ENCODE measurements at places on chromosomes 2 and 18.

DNA sequence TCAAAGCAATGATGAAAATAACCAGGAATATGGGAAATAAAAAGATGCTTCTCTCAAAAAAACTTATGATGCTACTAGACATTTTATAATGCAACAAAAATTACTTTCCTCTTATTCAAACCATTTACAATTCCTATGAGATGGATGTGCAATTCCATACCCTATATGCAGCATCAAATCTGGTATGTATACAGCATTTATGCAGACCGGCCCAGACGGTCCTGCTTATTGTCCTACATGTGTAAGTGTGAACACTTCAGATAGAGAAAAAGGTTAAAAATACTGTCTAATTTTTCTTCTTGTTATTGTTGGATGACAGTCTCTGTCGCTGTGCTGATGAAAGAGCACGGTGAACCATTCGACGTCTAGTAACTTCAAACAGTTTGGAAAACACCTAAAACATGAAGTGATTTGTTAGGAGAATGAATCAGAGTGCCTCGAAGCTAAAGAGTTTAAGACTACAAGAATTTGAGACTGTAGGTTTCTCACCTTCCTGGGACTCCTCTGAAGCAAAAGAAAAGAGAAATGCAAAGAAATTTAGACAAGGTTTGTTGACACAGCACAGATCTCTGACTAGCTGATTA, 80.8 kb downstream of the ATL2 start:
- H3K27me3 ChIP-seq = no peaks in the 10 kb centered on the region
- H3K4me3 ChIP-seq = no peak overlapping the region
- no peak overlapping the region for H3K27ac ChIP-seq
- peaks cover 73% of the 10 kb centered on the region for H3K36me3 ChIP-seq
- no peak for DNase-seq

GRCh38 chr2:53438692-53439091, 328.9 kb upstream of the CHAC2 start:
- no peak overlapping the region for H3K4me3 ChIP-seq
- H3K27me3 ChIP-seq = no peaks in the 10 kb centered on the region
- H3K36me3 ChIP-seq = no peaks in the 10 kb centered on the region
- no peaks in the 10 kb centered on the region for H3K4me1 ChIP-seq

DNA sequence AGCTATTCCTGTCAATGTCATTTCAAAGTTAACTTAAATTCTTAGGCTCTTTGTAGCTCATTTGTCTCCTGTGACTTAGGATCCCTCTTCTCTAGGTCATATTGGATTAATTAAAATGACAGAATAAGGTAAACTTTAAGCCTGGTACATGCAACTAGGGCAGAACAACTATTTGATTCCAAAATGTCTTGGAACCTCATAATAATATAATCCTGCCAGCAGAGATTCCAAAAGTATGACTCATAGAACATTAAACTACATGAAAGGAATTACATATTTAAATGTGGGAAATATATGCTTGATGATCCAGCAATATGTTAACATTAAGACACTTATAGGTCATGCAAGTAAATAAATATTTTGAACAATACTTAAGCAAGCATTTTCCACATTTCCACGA, 63.3 kb downstream of the COL3A1 start:
- no peaks in the 10 kb centered on the region for H3K27me3 ChIP-seq
- no peaks in the 10 kb centered on the region for H3K4me1 ChIP-seq
- no peak overlapping the region for H3K27ac ChIP-seq

GRCh38 chr2:41828052-41828643, 219.7 kb upstream of the PKDCC start:
- no peaks in the 10 kb centered on the region for H3K27me3 ChIP-seq
- no peak overlapping the region for H3K4me3 ChIP-seq
- no peaks in the 10 kb centered on the region for H3K4me1 ChIP-seq
- H3K27ac ChIP-seq = no peak overlapping the region

- H3K4me1 ChIP-seq = peaks cover 56% of the 10 kb centered on the region
- no peak overlapping the region for H3K4me3 ChIP-seq
- H3K36me3 ChIP-seq = no peaks in the 10 kb centered on the region
Measured at GRCh38 chr2:68057658-68058396, 5.0 kb downstream of the C1D start.

DNA sequence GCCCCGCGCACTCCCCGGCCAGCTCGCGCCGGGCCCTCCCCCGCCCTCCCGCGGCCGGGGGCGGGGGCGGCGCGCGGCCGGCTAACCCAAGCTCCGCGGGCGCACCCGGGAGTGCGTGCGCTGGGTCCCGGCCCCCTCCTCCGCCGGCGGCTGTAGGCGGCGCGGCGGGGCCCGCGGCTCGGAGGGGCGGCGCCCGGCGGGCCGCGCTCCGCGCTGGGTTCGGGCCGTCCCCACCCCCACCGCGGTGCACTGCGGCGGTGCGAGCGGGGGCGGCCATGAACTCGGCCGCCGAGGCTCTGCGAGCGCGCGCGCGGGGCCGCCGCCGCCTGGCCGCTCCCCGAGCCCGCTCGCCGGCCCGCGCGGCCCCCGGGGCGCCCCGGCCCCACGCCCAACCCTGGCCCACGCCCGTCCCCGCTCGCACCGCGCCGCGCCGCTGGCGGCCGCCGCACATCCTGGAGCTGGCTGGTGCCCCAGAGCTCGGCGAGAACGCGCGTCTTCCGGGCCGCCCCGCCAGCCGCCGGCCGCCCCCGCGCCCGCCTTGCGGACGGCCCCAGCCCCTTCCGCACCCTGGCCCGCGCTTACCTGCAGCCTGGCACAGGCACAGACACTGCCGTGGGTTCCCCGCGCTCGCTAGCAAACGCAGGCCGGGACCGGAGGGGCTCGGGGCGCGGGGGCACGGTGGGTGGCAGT, at the start of gene ZBTB14:
ZBTB14 (minus strand) TSS at position 496 of the 690 bp plus-strand sequence. CDS start 2,480 bp downstream, outside the sequence.
- H3K4me1 ChIP-seq = peaks cover 17% of the 10 kb centered on the region
- peak within 1 kb of the TSS; percentile 74 for H3K4me3 ChIP-seq
- H3K27me3 ChIP-seq = no peaks in the 10 kb centered on the region
- H3K27ac ChIP-seq = peak within 1 kb of the TSS; percentile 95
- DNase-seq = no peak

DNA sequence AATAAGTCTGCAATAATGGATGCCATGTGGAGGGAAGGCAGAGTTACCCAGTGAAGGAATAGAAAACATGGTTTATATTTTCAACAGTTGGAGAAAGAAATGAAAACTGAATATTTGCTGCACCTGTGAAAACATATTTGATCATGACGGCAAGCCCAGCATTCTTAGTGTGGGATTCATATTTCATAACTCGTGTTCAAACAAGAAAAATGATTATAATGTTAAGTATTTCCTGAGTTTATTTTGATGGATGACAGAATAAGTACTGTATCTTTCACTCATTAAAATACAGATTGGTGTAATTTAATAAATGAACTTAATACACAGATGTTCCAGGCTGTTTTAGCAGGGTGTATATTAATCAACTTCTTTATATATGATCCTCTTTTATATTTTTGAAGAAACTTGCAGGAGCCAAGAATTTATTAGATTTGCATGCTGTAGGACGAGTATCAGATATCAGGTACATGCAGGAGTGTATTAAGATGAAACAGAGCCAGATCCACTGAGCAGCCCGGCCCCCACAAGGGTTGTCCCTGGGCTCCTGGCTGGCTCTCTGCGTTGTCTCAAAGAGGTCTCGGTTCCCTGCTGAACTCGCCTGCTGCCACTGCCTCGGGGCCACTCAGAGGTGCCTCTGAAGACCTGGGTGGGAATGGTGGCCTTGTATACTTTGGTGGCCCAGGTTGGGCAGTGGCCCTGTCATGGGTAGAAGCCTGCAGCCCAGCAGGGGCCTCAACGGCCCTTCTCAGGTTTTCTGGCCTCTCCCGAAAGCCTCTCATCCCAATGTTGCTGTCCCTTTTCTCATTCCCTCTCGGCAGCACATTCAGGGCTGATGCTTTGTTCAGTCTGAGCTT, 95.0 kb upstream of the LDAH start:
- H3K4me3 ChIP-seq = no peak overlapping the region
- H3K36me3 ChIP-seq = no peaks in the 10 kb centered on the region
- H3K27ac ChIP-seq = peak overlapping the region; percentile 20
- no peak for DNase-seq

DNA sequence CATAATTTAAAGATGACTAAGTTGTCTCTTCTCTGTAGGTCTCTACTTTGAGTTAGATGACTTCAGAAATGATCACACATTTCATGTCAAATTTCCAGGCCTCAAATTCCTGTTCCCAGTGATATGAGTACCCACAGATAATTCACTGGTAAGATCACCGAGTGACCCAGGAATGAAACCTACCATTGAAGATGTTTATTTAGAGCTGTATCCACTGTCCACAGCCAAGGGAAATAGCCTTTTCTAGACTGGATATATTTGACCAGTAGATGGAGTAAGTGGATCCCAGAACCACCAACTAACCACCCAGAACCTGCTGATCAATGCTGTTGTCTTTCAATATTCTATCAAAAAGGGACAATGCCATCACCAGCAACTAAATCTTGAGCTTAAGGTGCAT, 238.8 kb downstream of the SLC8A1 start:
- no peak for DNase-seq
- H3K36me3 ChIP-seq = no peaks in the 10 kb centered on the region
- H3K4me3 ChIP-seq = no peak overlapping the region
- H3K27ac ChIP-seq = no peak overlapping the region

DNA sequence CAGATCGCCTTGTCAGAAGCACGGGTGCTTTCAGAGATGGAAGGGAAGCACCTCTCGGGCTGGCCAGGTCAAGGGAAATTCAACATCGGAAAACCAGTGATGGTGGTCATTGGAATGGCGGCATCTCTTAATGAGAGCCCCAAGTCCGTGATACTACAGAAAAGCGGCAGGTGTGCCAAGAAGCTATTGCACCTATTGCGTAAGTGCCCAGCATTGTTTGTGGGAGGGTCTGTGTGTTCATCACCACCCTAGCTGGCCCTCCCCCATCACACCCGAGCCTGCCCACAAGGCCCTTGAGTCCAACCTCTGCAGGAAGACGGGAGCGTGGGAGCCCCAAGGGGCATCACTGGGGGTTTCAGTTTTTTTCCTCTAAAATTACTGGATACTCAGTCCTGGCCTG, 100.7 kb downstream of the DGKD start:
- H3K4me3 ChIP-seq = no peak overlapping the region
- no peak for DNase-seq
- H3K27me3 ChIP-seq = no peaks in the 10 kb centered on the region

GRCh38 chr2:217048730-217049129, 188.9 kb upstream of the TNP1 start:
- no peaks in the 10 kb centered on the region for H3K36me3 ChIP-seq
- peaks cover 49% of the 10 kb centered on the region for H3K4me1 ChIP-seq
- DNase-seq = no peak

GRCh38 chr2:206086716-206087350, 859 bp upstream of the INO80D start:
- no peak for DNase-seq
- peak overlapping the region; percentile 98 for H3K27ac ChIP-seq
- peak overlapping the region; percentile 77 for H3K4me3 ChIP-seq
- H3K4me1 ChIP-seq = peaks cover 33% of the 10 kb centered on the region
- H3K36me3 ChIP-seq = no peaks in the 10 kb centered on the region

DNA sequence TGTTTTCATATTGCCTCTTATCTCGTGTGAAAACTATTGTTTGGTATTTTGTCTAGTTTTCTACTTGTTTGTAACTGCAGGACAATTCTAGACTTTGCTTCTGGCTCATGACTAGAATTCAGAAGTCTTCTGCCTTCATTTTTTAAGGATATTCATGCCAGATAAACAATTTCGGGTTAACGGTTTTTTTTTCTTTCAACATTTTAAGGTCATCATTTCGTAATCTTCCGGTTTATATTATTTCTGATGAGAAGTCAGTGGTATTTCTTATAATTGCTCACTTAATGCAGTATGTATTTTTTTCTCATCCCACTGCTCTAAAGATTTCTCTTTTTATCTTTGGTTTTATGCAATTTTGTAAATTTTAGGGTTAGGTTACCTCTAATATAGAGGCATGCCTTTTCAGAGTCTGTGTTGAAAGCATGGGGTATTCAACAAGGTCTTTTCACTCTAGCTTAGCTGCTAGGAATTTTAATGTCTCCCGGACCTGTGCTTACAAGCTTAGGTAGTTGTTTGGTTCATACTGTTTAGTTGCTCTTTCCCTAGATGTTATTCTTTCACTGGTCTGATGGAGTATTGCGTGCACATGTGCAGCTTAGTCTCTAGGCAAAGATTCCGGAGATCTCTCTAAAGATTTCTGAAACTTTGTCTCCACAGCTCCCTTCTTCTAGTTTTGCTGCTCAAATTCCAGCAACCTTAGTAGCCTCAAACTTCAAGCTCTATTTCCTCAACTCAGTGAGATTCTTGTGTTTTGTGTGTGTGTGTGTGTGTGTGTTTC, 198.1 kb downstream of the MCFD2 start:
- no peak overlapping the region for H3K4me3 ChIP-seq
- peak overlapping the region; percentile 28 for H3K27ac ChIP-seq
- H3K4me1 ChIP-seq = peaks cover 62% of the 10 kb centered on the region
- H3K27me3 ChIP-seq = no peaks in the 10 kb centered on the region

GRCh38 chr2:42819160-42819559, 26.8 kb upstream of the HAAO start:
- no peak for DNase-seq
- H3K27ac ChIP-seq = no peak overlapping the region
- H3K4me3 ChIP-seq = no peak overlapping the region
